Left lobe of liver (tissue), 2 donors: ENCODE measurements at places on chromosomes 4 and X.

DNA sequence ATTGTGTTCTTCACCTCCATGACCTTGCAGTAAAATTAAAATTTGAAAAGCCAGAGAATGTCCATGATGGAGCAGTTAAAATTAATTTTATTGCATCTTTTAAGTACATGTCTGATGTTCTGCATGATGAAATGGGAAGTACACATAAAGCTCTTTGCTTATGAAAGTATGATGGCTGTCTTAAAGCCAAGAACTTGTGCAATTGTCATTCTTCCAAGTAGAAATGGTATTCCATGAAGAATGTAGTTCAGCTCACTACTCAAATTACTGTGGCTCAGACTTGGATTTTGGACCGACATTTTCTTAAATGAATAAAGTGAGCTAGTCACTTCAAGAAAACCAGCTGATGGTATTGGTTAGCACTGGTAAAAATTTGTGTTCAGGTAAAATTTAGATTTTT lies 161.7 kb upstream of the CXCL13 start:
- no peak for DNase-seq

DNA sequence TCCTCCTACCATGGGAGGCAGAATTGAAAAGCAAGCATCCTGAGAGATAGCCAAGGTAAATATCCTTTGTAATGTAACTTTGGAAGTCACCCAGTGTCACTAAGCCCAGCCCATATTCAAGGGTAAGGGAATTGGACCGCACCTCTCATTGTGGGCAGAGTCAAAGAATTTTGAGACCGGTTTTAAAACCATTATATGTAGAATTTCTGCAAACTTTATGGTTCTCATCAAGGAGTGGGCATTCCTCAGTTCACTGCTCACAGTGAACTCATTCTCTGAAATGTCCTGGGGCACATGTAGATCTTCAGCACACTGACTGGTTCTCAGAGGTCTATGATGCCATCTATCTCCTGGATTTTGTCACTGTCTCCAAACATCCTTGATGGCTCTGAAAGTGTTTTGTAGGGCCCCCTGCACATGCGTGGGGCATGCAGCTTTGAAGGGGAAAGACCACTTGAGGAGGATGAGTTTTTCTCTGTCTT lies 35.3 kb upstream of the CHRNA9 start:
- no peak for DNase-seq

DNA sequence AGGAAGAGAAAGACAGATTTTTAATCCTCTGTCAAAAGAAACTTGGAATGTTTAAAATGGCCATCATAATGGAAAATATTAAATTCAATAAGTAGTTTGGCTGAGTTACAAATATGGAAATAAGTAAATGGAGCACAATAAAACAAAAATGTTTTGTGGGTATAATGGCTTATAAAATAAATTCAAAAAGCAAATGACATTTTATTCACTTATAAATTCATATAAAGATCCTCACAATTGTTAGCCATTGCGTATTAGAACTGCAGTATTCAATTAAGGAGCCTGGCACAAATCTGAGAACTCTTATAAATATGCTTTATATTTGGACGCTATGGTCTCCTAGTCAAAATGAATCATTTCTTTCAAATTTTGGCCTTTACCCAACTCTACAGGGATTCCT lies 339.0 kb upstream of the PABPC4L start:
- no peak for DNase-seq

GRCh38 chr4:26879805-26880204 lies 19.2 kb downstream of the STIM2 start:
- no peak for DNase-seq

- no peak for DNase-seq
Measured at GRCh38 chr4:122000849-122001248, 49.0 kb upstream of the TRPC3 start.

DNA sequence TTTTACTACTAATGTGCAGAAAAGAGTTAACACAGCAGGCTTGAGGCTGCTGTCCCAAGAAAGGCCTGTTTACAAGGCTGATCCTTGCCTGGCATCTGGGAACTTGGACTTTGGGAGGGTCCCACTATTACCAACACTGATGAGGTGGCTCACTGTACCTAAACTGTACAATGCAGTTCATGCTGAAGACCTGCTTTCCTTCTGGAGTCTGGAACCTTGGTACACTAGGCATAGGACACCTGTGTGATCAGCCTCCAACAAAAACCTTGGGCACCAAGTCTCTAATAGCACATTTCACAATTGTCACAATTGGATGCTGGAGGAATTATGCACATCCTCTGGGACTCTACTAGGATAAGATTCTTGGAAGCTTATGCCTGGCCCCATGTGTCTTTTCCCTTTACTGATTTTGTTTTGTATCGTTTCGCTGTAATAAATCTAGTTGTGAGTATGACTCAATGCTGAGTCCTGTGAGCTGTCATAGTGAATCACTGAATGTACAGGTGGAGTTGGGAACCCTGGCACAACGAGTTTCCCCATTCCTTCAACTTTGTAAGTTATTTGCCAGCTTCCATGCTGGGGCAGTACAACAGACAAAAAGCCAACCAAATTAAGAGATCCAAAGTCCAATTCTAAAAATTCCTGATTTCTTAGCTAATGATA lies 45.9 kb downstream of the TEC start:
- DNase-seq, result no peak

DNA sequence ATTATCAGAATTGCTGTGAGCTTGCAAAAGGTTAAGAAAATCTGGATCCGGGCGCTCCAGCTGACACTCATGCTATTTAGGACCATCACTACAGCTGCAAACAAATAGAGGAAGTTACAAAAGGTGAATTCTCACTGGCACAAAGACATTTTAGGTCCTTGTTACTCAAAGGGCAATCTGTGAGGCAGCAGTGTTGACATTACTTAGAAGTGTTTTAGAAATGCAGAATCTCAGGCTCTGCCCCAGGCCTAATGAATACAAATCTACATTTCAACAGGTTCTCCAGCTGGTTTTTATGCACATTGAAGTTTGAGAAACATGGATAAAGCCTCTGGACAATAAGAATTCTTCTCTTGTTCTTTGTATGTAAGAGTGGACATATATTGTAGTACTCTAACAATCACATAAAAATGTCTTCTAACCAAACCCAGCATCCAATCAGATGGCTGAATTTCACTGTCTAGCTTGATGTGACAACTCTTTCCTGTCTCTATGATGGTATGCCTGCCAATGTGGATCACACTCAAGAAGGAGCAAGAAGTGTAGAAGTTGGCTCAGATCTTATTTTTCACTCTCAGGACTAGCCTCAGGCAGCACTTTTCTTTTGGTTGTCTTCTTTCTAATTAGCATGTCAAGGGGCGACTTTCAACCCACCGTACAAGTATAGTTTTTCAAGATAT lies 18.8 kb downstream of the SLC7A11 start:
- no peak for DNase-seq

DNA sequence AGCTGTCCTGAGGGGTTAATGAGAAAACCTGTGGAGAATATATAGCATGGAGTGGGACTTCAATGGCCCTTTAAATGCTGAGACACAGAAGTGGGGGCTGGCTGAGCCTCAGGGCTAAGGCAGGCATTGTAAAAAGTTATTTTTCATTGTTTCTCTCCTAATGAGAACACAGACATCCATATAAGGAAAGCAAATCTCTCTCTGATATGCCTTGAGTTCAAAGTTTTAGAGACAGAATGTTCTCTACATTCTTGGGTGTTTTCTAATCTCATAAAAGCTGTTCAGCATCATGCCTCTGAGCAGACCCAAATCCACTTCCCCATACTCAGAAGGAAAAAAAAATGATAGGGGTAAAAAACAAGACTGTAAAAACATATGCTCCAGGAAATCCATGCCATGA lies 16.8 kb upstream of the RAB40A start:
- DNase-seq, result no peak

DNA sequence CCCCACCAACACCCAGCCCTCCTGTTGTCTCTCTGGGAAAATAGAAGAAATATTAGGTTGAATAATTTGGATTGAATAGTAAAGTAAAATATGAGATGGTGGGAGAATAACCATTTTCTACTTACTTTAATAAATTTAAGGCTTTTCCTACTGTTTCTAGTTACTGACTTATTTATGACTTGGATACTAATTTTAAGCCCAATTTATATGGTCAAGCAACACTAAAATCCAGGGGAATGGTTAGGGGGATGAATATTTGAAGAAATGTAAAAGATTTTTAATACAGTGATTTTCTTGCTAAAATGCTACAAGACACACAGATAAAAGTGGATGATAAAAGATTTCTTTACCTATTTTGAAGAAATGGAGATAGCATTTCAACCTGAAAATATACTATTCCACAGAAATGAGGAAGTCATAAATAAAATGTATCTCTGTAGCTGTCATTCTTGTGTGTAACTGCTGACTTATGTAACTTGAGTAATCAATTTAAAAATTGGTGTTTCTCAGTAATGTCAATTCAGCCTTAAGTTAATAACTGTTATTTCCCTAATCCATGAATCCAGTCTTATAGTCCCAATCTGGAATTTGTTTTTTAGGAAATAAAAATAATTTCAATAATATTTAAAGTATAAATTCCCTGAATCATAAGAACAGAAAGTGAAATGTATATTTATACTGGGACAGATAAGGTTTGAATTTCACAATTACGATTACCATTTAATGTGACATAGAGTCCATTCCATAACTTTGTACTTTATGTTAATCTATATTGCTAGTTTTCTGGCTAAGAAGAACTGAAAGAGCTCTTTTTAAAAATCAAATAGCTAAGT lies 24.3 kb upstream of the IL2 start:
- no peak for DNase-seq

DNA sequence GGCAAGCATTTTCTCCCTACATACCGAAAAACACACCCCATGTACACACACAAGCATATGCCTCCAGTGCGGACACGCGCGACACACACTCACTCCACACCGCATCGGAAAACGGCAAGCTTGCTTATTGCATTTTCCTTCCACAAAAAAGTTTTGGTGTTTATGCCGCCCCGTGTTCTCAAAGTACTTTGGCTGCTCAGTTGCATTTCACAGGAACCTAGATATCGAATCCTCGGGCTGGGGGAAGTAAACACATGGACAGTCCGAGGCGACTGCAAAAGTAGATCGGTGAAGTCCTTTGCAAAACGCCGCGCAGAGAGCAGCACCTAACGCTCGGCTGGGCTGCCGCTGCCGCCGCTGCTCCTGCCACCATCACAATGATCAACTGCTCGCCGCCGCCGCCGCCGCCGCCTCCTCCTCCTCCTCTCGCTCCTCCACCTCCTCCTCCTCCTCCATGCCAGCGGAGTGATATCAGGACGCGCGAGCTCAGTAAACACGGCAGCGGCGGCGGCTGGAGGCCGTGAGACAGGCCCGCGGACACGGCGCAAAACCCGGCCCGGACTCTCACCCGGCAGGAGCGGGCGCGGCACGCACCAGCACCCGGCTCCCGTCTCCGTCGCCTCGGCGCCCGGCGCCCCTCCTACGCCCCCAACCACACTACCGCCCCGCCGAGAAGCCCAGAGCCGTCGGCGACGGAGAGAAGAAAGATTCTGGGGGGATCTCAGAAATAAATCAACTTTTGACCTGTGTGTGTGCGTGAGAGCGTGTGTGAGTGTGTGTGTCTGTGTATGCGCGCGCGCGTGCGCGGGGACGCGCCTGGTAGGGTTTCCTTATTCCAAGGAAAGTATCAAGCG lies at the start of gene MAML3:
Gene MAML3 (minus strand): TSS at position 467 of the 854 bp plus-strand sequence. CDS start 857 bp downstream, outside the sequence.
- peak; percentile 96 for DNase-seq

- DNase-seq, result no peak
Measured at GRCh38 chr4:78691971-78692821, 84.0 kb upstream of the BMP2K start.

DNA sequence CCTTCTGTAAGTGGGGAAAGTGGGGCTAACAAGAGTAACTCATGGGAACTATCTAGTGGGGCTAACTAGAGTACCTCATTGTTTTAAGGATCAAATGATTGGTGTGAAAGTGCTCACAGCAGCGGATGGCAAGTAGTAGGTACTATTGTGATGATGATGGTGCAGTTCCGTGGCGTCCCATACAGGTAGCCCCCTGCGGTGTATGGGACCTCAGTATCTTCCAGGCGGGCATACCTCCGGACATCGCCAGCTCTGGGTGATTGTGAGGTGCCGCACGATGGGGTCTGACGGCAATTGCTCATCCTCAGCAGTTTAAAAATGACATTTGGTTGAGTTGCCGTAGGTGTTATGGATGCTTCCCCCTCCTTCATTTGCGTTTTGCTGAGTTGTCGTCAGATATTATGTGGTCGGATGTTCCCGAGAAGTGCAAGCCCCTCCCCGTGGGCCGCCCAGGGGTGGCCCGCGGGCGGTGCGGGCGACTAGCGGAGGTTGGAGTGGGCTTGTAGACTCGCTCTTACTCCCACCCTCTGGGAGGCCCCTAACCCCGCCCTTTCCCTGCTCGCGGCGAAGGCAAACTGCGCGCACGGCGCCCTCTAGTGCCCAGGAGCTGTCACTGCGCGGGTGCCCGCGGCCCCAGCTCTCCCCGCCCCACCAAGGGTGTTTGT lies 18.3 kb upstream of the GPR101 start:
- peak; percentile 59 for DNase-seq

- DNase-seq, result peak; percentile 43
Measured at GRCh38 chrX:110241816-110242215, 76.1 kb downstream of the AMMECR1 start.

DNA sequence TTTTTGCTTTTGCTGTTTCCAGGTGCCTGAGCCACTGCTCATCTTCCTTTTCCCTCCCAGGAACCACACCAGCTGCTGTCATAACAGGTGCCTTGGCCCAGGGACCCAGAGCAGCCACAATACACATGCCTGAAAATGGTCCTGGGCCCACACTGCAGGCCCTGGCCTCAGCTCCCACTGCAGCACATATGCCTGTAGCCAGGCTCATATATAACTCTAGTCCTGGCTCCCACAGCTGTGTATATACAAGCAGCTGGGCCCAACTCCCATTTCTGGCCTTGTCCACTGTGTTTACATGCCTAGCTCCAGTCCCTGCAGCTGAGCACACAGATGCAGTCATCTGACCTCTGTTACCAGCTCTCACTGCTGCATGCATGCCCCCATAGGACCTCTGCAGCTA lies 930.5 kb downstream of the ADGRL3 start:
- DNase-seq, result no peak

- DNase-seq, result no peak
Measured at GRCh38 chrX:27968878-27969277, 12.4 kb downstream of the DCAF8L1 start.

DNA sequence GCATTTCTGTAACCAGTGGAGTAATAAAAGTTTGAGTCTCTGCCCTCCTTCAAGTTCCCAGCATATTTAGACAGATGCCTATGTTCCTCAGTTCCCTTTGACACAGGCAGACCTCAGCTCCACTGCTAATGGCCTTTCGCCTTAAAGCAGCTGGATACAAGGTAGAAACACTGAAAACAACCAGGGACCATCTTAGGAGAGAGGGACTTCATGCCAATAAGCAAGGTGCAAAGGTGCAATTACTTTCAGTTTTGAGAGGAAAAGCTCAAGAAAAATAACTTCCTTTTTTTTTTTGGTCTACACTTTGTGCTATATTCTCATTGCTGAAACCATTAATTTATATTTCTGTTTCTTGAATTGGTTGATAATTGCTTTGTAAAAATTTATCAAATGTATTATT lies 781.9 kb upstream of the GALNTL6 start:
- DNase-seq, result no peak

DNA sequence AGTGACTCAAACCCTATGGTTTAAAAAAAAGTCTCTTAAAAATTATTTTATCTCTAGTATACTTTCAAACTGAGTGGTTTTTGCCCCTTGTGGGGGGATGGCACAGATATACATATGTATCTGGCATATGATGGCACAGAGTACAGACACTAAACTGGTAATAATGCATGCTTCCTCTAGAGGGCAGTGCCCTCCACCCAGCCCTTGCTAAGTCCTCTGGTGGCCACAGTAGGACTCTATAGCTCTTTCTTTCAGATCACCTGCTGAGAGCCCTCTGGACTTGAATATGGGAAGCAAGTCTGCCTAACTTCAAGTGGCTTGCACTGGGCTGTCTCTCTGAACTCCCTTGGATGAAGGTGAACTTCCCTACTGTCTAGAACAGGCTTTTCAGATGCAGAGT lies 66.3 kb downstream of the TSPAN7 start:
- no peak for DNase-seq

- DNase-seq, result no peak
Measured at GRCh38 chr4:102055805-102056204, 265.3 kb downstream of the BANK1 start.
